ENCODE measurements at places on chromosomes 12 and 14. TPM values are rescaled to one million over a fixed set of nuclear protein-coding genes. Genes with fewer than 3 reads are reported as not detected.

Gene AQP5
- not detected for total RNA-seq

- DNase-seq: no peak
Measured at GRCh38 chr14:34198096-34198495, 247.2 kb upstream of the EGLN3 start.

- no peak for DNase-seq
Measured at GRCh38 chr14:99408286-99408970, 72.2 kb downstream of the SETD3 start.

DNA sequence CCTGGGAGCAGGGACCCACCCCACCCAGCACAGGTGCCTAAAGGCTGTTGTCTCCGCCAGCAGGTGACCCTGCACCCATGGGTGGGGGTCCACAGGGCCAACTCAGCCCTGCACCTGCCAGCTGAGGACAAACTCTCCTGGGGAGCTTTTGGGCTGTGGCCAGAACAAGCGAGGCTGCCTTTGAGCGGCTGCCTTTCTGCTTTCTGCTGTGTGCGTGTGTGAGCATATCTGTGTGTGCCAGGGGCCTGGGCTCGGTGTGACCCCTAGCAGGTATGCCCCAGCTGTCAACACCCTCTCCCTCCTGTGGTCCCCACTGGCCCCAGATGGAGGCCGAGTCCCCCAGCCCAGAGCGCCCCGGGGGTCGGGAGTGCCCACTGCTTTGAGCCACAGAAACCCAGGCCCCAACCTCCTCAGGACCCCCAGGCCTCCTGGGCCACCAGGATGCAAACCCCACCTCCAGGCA, 25.9 kb upstream of the GPR132 start:
- no peak for DNase-seq

- no peak for DNase-seq
Measured at GRCh38 chr14:105223770-105224544, 24.4 kb upstream of the BTBD6 start.

DNA sequence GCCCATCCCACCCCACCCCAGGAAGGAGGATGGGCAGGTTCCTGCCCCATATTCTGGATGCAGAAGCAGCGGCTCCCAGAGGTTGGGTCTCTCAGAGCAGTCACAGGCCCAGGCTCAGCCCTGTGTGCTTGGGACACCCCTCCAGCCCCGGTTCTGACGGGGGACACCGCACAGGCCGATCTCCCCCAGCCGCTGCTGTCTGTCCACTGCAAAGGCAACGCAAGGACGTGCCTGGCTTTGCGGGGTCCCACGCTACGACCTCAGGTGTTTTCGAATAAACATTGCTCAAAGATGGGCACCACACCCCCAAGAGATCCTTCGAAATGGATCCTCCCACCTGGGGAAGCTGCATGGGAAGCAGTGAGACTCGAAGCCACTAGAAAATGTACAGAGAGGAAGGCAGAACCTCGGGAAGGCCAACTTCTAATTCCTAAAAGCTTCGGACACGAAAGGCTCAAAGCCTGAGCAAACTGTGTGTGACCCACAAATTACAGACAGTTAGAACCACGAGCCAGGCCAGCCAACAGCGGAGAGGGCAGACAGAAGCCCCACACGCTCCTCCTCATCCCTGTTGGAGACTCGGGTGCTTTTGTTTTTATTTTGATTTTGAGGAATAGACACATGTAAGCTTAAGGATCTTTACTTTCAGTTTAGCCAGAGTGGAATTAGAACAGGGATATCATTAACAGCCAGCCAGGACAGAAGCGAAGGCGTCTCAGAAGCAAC, 10.8 kb downstream of the C14orf180 start:
- no peak for DNase-seq

Gene IL26
- total RNA-seq: 2.1 TPM

Gene ABCB9
- 2.7 TPM for total RNA-seq

DNA sequence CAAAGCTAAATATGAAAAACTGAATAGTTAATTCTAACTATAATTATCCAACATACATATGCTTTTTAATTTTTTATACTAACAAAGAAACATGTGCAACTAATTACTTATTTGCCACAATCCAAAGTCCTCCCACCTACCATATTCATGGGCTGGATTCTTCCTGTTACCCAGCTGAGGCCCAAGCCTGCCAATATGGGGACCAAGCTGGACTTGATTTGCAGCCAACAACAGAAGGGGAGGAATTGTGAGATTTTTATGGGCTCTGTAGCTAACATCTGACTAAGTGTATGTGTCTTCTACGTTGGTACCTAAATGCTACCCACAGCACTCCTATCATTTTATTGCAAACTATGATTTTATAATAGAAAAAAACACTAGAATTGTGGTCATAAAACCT, 13.1 kb upstream of the ANKS1B start:
- DNase-seq: no peak

DNA sequence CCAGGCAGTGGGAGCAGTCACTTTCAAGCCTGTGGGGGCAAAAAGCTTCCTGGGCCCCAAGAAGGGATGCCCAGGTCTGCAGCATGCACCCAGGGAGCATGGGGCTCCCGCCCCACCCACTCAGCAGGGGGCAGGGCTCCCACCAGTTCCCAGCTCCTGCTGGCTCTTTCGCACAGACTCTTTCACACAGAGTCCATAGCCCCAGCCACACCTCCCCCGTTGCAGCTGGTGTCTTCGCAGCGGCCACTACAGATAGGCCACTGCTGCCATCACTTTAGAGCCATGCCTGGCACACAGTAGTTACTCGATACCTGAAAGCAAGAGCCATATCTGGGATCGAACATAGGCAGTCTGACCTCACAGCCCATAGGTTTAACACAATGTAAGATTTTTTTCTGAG, 98.2 kb downstream of the NUAK1 start:
- DNase-seq: no peak

Gene NRIP2
- not detected for total RNA-seq

Gene AQP2
- total RNA-seq: not detected

- no peak for DNase-seq
Measured at GRCh38 chr12:53244337-53244736, 12.3 kb upstream of the RARG start.

DNA sequence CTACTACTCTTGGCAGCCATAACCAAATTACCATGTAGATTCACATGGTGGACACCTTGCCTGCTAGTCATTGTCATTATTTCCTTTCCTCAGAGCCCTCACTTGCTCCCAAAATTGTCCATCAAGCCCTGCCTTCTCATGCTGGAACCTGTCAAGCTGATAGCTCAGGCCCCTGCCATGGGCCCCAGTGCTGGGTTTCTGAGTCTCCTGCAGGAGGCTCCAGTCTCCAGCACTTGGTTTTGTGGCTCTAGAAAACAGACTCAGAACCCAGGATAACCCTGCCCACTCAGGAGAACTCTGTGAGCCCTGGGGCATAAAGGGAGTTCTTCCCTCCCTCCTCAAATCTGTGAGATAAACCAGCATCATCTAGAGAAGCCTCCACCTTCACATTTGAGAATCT, 10.8 kb downstream of the KRT71 start:
- DNase-seq: no peak

GRCh38 chr12:88925454-88925853, 345.2 kb upstream of the KITLG start:
- no peak for DNase-seq

GRCh38 chr12:94761559-94761958, 111.2 kb upstream of the TMCC3 start:
- peak; percentile 25 for DNase-seq

Gene FGF6
- total RNA-seq: not detected

DNA sequence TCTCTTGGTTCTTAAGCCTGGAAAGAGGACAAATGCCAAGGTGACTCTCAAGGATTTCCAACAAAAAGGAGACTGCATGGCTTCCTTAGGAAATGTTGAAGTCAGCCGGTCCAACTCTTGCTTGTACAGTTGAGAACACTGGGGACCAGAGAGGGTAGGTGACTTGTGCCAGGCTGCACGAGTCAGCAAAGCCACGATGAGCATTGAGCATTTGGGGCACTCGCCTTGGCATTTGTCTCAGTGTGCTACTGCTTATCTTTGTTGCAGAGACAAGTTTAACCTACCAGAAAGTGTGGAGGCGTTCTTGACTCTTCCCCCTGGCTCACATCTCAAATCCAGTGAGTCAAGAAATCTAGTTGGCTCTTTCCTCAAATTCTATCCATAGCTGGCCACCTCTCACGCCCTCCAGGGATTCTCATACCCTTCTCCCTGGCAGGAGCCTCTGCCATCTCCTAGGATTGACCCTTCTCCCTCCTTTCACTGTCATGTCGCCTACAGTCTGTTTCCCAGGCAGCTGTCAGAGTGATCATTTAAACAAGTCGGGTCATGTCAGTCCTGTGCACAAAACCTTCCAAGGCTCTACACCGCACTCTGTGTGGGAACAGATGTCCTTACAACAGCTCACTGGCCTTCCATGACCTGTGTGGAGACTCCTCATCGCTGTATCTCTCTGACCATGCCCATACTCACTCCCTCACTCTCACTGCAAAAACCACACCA, 17.2 kb upstream of the KRT83 start:
- DNase-seq: no peak

DNA sequence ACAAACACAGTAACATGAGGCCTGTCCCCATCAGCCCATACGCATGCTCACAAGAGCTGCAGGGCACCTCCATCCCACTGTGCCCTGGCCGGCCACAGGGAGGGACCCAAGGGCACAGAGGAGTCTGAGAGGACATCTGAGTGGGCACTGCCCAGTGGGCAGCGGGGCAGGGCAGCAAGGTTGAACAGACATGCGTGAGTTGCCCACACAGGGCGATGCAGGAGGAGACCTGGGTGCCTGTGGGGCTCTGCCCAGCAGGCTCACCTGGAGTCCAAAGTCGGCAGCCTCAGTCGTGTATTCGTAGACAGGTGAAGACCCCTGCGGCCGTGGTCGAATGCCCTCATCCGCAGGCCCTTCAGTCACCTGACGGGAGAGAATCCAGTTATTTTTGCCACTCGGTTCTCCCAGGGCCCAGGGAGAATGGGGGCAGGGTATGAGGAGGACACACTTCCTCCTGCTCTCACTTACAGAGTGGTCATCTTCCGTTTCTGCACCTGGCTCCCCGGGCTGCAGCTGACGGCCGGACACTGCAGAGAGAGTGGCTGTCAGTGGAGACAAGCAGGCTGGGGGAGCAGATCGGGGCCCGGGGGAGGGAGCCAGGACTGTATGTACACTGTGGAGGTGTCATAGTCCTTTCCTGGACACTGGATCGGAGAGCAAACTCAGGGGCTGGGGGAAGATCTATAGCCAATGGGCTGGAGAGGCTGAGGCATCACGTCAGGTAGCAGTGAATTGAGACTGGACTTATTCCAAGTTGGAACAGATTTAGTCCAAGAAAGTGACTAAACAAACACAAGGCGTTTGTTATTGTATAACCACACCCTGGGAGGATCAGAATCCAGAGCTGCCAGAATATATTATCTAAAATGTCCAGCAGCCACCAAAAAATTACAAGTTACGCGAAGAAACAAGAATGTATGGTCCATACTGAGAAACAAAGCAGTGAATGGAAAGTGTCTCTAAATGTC, 20.7 kb downstream of the AHNAK2 start:
- no peak for DNase-seq

Gene CELA1
- total RNA-seq: not detected

GRCh38 chr14:104507443-104507842, 72.1 kb upstream of the C14orf180 start:
- DNase-seq: no peak

- DNase-seq: no peak
Measured at GRCh38 chr12:128009108-128009507, 257.9 kb upstream of the TMEM132C start.

- no peak for DNase-seq
Measured at GRCh38 chr12:7282844-7283243, 21.0 kb upstream of the ACSM4 start.

- no peak for DNase-seq
Measured at GRCh38 chr12:2333491-2334195, 280.9 kb downstream of the CACNA1C start.

- DNase-seq: no peak
Measured at GRCh38 chr14:98077176-98077575, 1194.8 kb downstream of the BCL11B start.

Gene HOXC10
- not detected for total RNA-seq

DNA sequence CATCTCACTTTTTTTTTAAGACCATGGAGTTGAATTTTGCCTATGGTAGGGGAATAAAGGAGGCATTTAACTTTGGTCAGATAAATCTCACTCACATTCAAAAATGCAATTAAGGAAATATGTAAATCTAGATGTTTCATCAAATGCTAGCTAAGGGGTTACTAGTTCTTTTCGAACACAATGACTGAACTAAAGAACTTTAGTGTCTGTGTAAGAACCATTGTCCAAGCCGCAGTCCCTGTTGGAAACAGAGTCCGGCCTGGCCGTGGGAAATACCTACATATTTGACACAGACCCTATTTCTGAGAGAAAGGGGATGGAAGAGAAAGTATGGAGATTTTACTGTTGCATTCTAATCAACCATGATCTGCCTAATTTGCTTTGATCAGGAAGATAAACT, 17.4 kb downstream of the LGR5 start:
- no peak for DNase-seq

- DNase-seq: no peak
Measured at GRCh38 chr14:24434036-24434435, 4.3 kb downstream of the KHNYN start.

DNA sequence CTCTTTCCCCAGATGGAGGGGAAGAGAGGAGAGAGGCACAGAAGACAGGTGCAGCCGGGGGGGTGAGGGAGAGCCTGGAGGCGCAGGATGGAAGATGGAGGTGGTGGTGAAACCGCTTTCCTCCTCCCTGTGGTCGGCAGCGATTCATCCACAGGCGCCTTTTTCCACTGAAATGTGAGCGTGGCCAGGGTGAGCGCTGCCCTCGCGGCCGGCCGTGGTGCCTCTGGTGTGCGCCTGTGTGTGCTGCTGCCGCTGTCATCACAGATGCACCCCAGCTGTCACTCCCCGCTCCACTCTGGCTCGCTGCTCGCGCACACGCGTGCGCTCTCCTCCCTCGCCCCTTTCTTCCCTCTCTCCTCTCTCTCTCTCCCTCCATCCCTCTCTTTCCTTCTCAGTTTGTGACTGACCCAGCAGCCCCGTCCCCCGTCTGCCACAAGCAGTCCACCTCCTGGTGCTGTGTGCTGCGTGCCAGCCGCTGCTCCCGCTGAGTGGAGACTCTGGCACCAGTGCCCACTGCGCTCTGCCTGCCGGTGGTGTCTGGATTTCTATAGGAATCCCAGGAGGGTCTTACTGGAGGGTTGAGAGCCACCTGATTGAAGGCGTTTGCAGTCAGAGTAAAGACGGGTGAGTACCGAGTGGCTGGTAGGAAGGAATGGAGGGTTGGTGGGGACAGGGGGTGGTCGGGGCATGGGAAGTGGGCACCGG, at the start of gene LRTM2:
LRTM2 (plus strand) TSS at position 375 of the 705 bp plus-strand sequence. CDS start 7,584 bp downstream, outside the sequence.
- no peak for DNase-seq

Gene POMT2
- total RNA-seq: 12.9 TPM

DNA sequence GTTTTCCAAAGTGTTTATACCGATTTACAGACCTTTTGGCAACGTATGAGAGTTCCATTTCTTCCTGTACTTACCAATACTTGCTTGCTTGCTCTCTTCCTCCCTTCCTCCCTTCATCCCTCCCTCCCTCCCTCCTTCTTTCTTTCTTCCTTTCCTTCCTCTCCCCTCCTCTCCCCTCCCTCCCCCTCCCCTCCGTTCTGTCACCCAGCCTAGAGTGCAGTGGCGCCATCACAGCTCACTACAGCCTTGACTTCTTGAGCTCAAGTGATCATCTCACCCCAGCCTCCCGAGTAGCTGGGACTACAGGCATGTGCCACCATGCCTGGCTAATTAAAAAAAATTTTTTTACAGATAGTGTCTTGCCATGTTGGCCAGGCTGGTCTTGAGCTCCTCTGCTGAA, 40.4 kb downstream of the DIP2B start:
- no peak for DNase-seq

- no peak for DNase-seq
Measured at GRCh38 chr14:93089521-93090269, 26.0 kb downstream of the ITPK1 start.

GRCh38 chr14:75547552-75548250, 25.4 kb downstream of the BATF start:
- no peak for DNase-seq

- no peak for DNase-seq
Measured at GRCh38 chr12:120736404-120737331, 11.0 kb downstream of the ACADS start.

Gene MFAP5
- total RNA-seq: not detected

Data from activated CD4-positive, alpha-beta memory T cell treated with anti-CD3 and anti-CD28 coated beads for 36 hours (primary cell).